Activated naive CD4-positive, alpha-beta T cell (primary cell): ENCODE measurements at places on chromosomes 4 and X.

DNA sequence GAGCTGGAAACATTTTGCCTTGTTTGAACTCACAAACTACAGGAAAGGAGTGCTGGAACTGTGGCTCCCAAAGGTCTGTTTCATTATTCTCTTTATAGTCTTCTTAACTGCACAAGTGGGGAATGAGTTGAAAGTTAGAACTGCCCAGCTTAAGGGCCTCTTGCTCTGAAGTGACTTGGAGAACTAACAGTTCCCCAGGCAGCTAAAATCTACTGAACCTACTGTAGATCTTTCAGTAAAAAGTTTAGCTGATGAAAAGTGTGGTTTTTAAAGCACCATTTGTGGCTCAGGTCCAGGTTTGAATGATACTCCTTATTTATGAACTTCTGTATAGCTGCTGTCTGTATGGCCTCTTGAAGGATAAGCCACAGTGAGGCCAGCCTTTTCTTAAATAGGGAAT, 353.8 kb downstream of the MAPK10 start:
- no peak for DNase-seq

DNA sequence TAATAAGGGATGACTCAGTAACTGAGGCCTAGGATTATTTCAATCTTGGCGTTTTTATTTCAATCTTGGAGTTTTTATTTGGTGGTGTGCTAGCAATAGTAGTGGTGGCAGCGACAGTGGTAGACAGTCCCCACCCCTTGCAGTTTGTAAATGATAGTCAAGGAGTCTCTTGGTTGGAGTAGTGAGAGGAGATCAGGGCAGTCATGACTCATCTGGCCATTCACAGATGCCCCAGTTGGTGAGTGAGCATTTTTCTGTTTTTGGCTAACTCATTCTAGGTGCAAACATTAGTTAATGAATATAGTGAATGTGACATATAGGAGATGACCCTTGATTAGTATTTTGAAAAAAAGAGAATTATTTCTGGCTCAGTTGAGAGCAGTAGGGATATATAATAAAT, 93.5 kb upstream of the ADAD1 start:
- no peak for DNase-seq

- no peak for DNase-seq
These were observed 41.0 kb downstream of the FNIP2 start for GRCh38 chr4:158809611-158810486.

DNA sequence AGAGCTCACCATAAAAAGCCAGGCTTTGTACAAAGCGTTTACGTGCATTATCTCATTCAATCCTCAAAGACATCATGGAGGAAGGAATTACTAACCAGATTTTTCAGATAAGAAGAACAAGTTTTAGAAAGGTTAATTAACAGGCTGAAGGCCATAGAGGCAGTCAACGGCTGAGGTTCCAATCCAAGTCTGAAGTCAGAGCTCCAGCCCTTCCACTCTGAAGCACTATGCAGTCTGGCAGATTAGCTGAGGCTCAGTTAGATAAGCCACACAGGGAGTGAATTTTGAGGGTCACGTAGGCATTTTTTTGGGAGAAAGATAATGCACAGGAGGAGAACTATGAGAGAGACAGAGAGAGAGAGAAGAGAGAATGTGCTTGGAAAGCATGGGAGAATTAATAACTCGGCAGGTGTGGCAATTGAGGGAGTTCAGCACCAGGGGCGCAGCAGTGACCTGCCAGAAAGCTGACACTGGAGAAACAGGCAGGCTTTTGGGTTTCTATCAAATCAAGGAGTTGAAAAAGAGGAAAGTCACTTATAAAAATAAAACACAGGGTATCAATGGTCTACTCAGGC, 116.5 kb upstream of the NAP1L5 start:
- no peak for DNase-seq

DNA sequence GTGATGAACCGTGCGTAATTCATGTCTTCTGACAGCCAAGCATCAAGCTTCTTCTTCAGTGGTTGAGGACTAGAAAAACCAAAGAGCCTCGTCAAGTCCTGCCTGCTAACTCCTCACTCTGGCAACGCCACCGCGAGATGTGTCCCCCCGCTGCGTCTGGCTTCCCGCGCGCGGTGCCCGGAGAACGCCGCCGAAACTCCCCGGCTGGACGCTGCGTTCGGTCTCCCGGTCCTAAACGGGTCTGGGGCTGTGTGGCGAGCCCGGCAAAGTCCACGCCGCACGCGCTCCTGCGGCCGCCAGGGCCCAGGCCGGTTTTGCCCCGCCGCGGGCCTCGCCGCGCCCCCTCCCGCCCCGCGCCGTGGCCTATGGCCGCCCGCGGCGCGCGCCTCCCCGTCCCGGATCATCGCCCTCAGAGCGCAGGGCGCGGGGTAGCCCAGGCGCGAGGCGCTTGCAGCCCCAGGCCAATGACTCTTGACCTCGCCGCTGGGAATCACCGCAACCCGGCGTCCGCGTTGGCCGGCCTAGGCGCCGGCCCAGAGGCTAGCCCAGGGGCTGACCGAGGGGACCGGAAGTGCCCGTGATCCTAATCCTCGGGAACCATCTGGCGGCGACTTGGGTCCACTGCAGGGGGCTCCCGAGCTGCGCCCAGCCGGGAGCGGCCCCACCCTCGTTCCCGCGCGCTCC, at the start of gene AADAT:
AADAT (minus strand) TSS at position 289 of the 684 bp plus-strand sequence; CDS start at position 23, 266 bp downstream.
- no peak for DNase-seq

DNA sequence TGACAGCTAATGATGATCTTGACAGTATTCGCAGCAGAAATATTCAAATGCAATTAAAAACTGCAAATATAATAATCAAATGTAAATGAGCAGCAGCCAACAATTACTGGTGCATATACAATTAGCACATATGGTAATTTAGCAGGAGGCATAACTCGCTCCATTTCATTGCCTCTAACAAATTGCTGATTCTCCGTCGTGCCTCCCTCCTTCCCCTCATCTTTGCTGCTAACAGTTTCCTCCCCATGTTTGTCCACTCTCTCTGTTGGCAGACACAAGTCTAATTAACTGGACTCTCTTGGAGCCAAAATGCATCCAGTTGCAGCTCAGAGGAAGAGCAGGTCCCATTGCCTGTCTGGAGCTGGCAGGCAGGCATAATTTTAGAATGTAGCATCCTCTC, 210.6 kb downstream of the STK32B start:
- DNase-seq, result no peak

GRCh38 chr4:155745984-155746383, 12.8 kb upstream of the GUCY1B1 start:
- DNase-seq, result no peak

DNA sequence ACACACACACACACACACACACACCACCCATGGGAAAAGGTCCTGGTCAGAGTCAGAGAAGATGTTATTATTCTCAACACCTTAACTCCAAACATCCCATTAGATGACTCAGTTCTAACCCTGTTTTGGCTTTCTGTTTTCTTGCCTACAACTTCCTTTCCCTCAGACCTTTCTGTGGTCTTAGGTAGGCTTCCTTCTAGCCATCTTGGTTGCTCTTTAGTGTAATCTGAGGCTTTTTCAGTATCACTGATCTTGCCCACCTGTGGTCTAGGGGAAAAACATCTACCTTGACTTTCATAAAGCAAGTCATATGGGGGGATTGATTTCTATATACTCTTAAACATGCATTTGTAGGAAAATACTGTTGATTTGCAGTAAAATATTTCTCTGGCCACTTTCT, 56.9 kb downstream of the ATG4A start:
- DNase-seq, result no peak

DNA sequence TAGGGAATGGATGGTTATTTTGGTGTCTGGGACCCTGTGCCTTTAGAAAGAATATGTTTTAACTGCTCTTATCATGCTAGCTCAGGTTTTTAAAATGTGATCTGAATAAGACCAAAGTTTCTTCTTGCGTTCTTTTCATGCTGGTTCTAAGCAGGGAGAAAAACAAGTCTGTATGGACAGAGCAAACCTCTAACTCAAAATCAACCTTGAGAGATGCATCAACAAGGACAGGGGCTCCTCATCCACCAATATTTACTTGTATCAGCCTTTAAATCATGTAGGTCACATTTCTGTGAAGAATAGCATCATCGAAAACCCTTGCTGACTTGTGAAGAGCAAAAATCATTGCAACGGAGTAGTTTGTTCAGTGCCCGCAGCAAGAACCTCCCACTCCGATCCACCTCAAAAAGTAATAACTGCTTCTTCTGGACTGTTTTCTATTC, 1.2 kb downstream of the ATP10D start:
- no peak for DNase-seq

DNA sequence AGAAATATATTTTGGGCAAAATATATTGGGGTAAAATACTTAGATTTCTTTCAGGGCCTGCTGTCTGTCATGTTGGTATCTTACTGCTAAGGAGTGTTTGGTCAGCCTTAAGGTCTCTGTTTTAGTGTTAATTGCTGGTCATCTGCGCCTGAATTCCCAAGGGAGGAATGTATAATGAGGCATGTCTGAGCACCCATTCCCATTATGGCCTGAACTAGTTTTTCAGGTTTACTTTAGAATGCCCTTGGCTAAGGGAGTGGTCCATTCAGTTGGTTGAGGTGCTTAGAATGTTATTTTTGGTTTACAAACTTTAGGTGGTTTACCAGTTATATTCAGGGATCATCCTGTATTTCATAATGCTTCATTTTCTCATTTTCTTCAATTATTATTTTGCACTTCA, 125.9 kb downstream of the CFAP299 start:
- no peak for DNase-seq

DNA sequence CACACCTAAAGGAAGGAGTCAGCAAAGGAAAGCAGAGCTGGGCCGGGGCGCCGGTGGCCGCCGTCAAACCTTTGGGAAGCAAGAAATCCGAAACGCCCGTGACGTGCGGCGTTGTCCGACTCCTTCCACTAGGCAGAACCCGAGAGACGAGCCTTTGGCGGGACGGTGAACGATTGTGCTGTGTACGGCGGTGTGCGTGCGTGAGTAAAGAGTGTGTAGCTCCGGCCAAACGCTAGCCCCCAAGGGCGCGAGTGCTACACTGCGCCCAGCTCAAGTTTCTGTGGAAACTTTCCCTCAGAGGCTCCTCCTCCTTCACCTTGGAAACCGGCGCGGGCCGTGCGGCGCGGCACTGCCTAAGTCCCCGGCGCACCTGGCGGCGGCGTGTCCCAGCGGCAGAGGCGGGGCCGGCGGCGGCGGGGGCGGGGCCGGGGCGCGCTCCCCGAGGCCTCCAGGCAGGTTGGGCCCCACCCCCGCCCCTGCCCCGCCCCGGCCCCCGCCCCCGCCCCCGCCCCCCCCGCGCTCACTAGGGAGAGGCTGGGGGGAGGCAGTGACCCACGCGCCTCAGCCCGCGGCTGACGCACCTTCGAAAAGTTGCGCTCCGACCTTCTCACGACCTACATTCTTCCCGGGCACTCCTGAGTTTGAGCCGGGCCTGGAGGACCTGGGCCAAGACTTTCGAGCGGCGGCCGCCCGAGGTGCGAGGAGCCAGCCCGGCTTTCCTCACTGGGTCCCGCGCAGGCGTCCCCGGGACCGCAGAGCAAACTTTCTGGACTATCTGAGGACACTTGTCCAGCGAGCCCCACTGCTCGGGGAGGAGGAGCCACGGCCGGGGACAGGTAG, at the start of gene FHIP1A:
FHIP1A (plus strand) TSS at position 547 of the 840 bp plus-strand sequence. CDS start 157,084 bp downstream, outside the sequence.
- DNase-seq, result peak; percentile 83

DNA sequence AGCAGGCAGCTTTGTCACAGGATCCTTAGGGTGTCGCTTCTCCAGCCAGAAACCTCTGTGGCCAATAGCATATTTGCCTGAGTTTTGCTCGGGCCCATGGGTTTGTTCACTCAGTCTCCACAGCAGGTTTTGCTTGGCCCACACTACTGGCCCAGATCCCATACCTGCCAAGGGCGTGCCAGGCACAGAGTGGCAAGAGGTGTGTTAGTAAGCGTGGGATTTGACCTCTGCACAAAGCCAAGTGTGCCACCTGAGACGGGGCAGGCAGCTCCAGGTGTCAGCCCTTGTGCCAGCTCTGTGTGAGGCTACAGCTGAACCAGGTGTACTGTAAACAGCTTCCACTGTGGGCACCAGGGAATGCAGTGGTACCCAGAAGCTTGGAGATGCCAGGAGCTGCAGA, 2003.0 kb downstream of the C4orf33 start:
- DNase-seq, result no peak

DNA sequence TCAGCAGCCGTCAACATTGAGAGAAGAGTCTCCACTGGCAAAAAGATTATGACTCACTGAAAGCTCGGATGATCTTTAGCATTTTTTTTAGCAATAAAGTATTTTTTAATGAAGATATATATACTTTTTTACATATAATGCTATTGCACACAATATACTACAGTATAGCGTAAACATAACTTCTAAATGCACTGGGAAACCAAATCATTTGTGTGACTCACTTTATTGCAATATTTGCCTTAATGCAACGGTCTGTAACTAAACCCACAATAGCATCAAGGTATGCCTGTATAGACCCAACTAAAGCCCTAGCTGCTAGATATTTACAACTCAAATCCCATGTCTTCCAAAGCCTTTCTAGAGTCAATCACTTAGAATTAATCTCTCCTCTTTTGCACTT, 52.3 kb upstream of the EDNRA start:
- DNase-seq, result no peak

GRCh38 chr4:74768857-74769525, 25.3 kb downstream of the BTC start:
- no peak for DNase-seq

- no peak for DNase-seq
These were observed 9.7 kb upstream of the MAGEA4 start for GRCh38 chrX:151902813-151903591.

DNA sequence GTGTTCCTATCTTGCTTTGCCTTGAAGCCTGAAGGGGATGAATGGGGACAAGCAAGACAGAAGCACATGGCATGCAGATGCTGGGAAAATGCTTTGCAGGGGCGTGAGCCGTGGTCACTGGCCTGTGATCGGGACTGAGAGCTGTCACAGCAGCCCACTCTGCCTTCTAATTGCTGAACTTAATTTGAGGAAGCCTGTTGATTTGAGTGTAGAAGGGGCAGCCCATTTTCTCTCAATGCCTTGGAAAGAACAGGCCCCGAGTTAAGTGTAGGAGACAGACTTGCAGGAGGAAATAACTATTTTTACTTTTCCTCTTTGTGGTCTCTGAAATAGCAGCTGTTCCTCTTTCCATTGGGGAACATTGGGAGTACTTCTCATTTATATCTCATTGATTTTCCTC, 26.1 kb upstream of the TBC1D1 start:
- no peak for DNase-seq

- DNase-seq, result no peak
These were observed 82.0 kb upstream of the FREM3 start for GRCh38 chr4:143782521-143782920.

- no peak for DNase-seq
These were observed 71.4 kb upstream of the STIM2 start for GRCh38 chr4:26789208-26789607.

- DNase-seq, result no peak
These were observed 590 bp downstream of the GABRA2 start for GRCh38 chr4:46389301-46389775.

GRCh38 chrX:39645178-39645895, 452.4 kb downstream of the BCOR start:
- DNase-seq, result no peak

- no peak for DNase-seq
These were observed 138.4 kb downstream of the CBR4 start for GRCh38 chr4:168871632-168872031.

GRCh38 chr4:95835672-95836071, 4.2 kb upstream of the PDHA2 start:
- no peak for DNase-seq

GRCh38 chr4:97867557-97868091, 275.7 kb downstream of the STPG2 start:
- DNase-seq, result no peak

- no peak for DNase-seq
These were observed 211.7 kb downstream of the COX18 start for GRCh38 chr4:72857787-72858186.
